ENCODE measurements at places on chromosomes 6 and 20. TPM values are rescaled to one million over a fixed set of nuclear protein-coding genes. Genes with fewer than 3 reads are reported as not detected.

The GABBR1 gene
- 127 TPM for total RNA-seq

The DEFB132 gene
- not detected for total RNA-seq

The MRS2 gene
- total RNA-seq: 49.4 TPM

The CLDN20 gene
- not detected for total RNA-seq

The PSORS1C2 gene
- not detected for total RNA-seq

The CLVS2 gene
- total RNA-seq: 0.69 TPM

The HSPA1L gene
- total RNA-seq: 2.4 TPM

The LY6G6F gene
- not detected for total RNA-seq
